Eye (tissue), 1 donor: ENCODE measurements at places on chromosomes 4 and X.
A peak's percentile ranks its signal among the peaks of the same experiment; 100 is the strongest.

- no peak for DNase-seq
Observed at GRCh38 chrX:66919280-66919832, 280.5 kb upstream of the EDA2R start.

- DNase-seq: no peak
Observed at GRCh38 chr4:108361886-108362285, 193.2 kb upstream of the LEF1 start.

GRCh38 chr4:10104211-10104990, 12.2 kb downstream of the WDR1 start:
- no peak for DNase-seq

DNA sequence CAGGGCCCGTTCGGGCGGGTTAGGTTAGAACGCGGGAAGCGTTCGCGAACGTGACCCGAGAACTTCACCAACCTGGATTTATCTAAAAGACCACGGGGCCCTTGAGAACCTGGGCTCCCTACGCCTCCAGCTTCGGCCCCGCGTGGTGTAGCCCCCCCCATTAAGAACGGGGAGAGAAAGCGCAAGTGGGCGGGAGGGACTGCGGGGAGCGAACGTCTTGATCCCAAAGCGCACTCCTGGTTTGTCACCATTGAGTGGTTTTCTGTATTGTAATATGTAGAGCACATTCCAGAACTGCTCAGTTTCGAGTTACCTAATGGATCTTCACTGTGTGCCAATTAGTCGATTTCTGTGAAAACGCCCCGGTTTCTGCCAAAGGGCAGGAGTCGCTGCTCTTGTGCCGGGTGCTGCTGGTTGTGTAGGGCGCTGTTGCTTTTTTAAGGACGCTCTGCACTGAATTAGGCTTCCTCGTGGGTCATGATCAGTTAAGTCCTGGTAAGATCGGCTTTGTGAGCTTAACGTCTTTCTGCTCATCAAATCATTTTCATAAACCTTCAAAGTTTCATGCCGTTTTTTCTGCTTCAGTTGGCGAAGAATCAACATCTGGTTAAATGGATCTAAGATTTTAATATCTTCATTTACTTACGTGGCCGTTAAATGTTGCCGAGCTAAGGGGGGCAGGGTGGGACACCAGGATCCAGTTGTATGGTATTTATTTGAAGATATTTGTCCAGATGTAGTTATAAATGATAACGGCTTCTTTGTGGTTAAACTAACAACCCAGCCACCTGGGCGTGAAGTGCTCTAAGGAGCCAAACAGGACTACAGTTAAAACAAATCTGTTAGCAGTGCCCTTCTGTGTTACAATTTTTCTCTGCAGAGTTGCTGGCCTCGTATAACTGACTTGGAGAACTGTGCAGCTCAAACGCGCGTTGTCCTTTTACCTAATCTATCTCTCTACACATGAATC, 809 bp downstream of the MND1 start:
- peak; percentile 83 for DNase-seq

- no peak for DNase-seq
Observed at GRCh38 chr4:55143858-55144257, 18.5 kb upstream of the KDR start.

GRCh38 chr4:170047771-170048354, 21.7 kb upstream of the MFAP3L start:
- DNase-seq: peak; percentile 86

DNA sequence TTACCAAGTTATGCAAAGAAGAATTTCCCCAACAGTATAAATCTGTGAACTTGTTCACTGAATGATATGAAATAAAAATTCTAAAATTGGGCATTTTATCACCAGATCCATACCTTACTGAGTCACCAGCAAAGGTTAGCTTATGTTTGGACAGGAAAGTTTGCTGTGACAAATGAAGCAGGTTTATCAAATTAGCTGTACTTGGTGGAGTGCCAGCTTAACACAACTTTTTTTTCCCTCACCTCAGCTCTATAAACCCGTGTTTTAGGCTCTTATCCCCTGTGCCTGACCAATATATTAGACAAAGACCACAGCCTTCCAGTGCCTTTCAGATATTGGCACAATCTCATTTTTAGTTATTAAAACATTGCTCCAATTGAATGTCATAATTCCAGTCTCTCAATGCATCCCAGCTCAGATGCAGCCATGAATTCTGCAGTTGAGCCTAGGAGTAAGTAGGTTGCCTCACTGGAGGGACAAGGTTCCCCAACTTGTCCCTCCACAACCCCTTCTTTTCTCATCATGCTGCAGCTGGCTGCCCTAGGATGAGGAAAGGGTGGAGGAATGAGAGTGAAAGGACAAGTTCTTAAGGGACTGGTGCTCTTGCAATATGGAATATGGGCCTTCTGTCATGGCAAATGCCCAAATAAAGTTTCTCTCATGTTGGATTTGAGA, 27.0 kb upstream of the PDGFC start:
- no peak for DNase-seq

GRCh38 chr4:125547836-125548235, 233.1 kb downstream of the FAT4 start:
- peak; percentile 18 for DNase-seq

DNA sequence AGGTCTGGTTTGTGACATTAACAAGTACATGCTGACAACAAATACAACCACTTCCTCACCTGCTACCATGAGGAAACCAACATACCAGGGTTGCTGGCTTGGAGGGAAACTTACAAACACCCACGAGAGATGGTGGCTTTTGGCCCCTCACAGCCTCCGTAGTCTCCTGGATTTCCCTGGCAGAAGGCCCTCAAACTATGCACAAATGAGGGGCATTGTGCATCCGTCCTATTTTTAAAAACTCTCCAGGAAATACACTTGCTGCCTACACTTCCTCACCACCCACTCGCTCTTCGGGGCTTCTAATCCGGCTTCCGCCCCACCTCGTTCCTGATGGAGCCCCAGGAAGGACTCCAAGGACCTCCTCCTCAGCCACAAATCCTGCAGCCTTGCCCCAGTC, 355.0 kb upstream of the GATB start:
- no peak for DNase-seq

DNA sequence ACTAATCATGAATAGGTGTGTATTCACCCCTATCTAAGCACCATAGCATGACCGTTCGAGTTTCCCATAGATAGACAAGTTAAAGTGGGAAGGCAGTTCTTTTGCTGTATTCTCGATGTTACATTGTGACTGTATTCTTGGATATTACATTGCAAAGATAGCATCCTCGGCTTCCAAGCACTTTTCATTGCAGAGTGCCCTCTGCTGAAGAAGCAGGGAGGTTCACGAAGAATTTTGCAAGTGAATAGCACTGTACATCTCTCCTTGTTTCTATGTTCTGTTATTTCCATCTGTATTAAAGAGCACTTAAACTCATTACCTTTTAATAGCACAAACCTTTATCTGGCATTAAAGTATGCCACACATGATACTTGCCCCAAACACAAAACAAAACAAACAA, 426.7 kb upstream of the ARX start:
- peak; percentile 7 for DNase-seq

GRCh38 chrX:148535639-148536038, 35.2 kb downstream of the AFF2 start:
- no peak for DNase-seq

- no peak for DNase-seq
Observed at GRCh38 chr4:150828159-150828558, 186.9 kb downstream of the LRBA start.

DNA sequence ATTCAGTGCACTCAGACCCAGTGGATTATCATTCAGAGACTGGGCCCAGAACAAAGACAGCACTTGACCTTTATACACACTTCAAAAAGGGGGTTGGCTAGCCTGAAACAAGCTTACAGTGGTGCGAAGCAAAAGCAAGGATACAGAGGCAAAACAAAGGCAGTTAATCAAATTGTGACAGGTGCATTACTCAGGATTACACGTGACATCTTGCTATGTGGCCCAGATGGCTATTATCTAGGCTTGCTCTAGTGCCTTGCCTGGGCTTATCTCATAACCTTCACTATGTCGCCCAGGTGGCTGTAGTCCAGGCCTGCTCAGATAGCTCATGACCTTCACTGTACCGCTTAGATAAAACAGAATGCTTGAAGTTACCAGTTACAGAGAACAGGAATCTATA, 1092.1 kb upstream of the PRKX start:
- no peak for DNase-seq

DNA sequence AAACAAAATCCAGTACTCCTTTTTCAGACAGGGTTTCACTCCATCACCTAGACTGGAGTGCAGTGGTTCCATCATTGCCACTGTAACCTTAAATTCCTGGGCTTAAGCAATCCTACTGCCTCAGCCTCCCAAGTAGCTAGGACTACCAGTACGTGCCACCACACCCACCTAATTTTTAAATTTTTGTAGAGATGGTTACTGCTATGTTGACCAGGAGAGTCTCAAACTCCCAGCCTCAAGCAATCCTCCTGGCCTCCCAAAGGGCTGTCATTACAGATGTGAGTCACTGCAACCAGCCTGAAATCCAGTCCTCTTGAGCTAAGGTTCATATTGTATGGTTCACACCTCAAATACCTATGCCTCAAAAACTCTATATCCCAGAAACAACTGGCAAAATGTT, 22.4 kb downstream of the ANKRD17 start:
- no peak for DNase-seq

DNA sequence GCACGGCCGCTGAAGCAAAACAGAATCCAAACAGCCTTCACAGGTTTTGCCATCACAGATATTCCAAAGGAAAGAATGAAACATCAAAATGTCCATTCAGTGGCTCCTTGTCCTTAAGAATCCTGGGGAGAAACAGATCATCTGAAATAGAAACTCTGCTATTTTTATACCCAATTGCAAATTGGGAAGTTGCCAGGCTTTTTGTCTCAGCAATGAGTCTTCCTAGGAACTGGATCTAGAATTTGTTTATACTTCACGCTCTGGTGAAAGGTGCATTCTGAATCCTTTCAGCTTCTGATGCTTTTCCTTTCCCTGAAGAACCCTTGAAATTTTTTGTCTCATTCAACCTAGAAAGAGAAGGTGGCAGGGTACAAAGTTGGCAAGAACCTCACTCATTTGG, 218.9 kb downstream of the FBXW7 start:
- DNase-seq: no peak

- no peak for DNase-seq
Observed at GRCh38 chrX:42366181-42366580, 411.8 kb downstream of the PPP1R2C start.

DNA sequence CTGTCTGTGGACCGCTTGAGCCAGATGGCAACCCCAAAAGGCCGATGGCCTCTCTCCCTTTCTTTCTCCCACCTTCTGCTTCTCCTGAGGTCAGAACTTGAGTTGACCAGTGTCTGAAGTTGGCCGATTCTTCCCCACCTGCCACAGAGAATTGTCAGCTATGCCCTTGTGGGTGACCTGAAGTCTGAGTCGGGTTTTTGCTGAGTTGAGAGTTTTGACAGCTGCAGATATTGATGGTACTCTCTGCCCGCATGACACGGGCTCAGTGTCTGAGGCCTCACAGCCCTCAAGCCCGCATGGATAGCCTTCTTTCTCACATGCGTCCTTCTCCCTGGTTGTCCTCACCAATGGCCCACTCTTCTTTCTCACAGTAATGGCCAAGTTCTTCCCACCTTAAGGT, 111.0 kb downstream of the EFNB1 start:
- DNase-seq: no peak

GRCh38 chr4:52641854-52642563, 17.1 kb downstream of the USP46 start:
- DNase-seq: no peak

GRCh38 chr4:101169044-101170014, 178.0 kb downstream of the PPP3CA start:
- peak; percentile 65 for DNase-seq

- no peak for DNase-seq
Observed at GRCh38 chr4:126441173-126442035, 1126.6 kb downstream of the FAT4 start.

GRCh38 chr4:30600246-30601017, 119.7 kb upstream of the PCDH7 start:
- peak; percentile 50 for DNase-seq

GRCh38 chr4:178612733-178613132, 1170.5 kb upstream of the AGA start:
- DNase-seq: no peak

DNA sequence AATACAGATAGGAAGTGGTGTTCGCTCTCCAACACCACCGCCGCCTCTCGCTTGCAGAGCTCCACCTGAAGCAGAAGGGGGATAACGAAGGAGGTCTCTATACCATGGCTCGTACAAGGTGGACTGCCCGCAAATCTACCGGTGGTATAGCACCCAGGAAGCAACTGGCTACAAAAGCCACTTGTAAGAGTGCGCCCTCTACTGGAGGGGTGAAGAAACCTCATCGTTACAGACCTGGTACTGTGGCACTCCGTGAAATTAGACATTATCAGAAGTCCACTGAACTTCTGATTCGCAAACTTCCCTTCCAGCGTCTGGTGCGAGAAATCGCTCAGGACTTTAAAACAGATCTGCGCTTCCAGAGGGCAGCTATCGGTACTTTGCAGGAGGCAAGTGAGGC, 5.2 kb upstream of the BMP15 start:
- no peak for DNase-seq

GRCh38 chrX:132483951-132484350, 4.9 kb downstream of the MBNL3 start:
- DNase-seq: no peak

GRCh38 chr4:152698089-152698499, 18.3 kb upstream of the TMEM154 start:
- DNase-seq: no peak

DNA sequence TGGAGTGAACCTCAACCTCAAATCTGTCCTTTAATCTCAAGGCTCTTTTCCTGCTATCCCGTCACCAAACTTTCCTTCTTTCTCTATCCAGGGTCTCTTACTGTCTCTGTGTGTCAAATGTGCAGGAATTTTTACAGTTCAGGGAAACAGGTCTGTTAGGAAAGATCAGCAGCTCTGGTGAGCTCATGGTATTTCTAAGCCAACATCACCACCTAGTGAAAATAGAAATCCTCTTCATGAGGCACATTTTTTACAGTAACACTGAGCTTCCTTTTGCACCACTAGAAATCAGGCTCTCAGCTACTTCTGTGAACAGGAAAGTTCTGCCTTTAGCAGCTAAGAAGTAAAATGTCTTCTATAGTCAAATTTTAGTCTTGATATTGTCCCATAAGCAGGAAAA, 39.6 kb downstream of the NUDT11 start:
- DNase-seq: peak; percentile 21

DNA sequence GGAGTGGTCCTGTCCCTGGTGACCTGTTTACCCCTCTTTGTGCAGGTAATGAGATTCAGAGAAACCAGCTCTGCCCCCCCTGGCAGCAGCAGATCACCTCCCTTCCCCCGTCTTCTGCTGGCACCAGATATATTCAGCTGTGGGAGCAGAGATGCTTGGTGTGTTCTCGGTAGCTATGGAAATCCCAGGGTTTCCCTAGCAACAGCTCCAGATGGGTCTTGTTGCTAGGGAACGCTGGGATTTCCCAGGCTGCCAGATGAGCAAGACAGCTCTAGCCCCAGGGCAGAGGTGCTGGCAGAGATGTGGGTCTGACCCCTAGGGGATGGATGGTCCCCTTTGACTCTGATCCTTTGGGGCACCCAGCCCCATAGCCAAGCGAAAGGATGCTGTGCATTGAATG, 20.2 kb downstream of the CETN2 start:
- DNase-seq: peak; percentile 68

GRCh38 chr4:184850431-184851199, 24.8 kb upstream of the ACSL1 start:
- DNase-seq: no peak
